H1 (cell line): ENCODE measurements at places on chromosomes 2 and 18. TPM values are rescaled to one million over a fixed set of nuclear protein-coding genes. Genes with fewer than 3 reads are reported as not detected.

GRCh38 chr2:2166881-2167280 is 164.2 kb downstream of the MYT1L start:
- H3K36me3 ChIP-seq = no peaks in the 10 kb centered on the region
- H3K27me3 ChIP-seq = no peaks in the 10 kb centered on the region
- no peaks in the 10 kb centered on the region for H3K4me1 ChIP-seq
- no peak overlapping the region for H3K27ac ChIP-seq
- DNase-seq = no peak

- no peak for DNase-seq
- H3K4me1 ChIP-seq = no peaks in the 10 kb centered on the region
- no peaks in the 10 kb centered on the region; the same call in 1 of the 2 replicates for H3K36me3 ChIP-seq
- no peak overlapping the region for H3K4me3 ChIP-seq
- H3K27me3 ChIP-seq = no peaks in the 10 kb centered on the region
- H3K27ac ChIP-seq = no peak overlapping the region
Observed at GRCh38 chr2:165827016-165827920, 33.2 kb upstream of the GALNT3 start.

DNA sequence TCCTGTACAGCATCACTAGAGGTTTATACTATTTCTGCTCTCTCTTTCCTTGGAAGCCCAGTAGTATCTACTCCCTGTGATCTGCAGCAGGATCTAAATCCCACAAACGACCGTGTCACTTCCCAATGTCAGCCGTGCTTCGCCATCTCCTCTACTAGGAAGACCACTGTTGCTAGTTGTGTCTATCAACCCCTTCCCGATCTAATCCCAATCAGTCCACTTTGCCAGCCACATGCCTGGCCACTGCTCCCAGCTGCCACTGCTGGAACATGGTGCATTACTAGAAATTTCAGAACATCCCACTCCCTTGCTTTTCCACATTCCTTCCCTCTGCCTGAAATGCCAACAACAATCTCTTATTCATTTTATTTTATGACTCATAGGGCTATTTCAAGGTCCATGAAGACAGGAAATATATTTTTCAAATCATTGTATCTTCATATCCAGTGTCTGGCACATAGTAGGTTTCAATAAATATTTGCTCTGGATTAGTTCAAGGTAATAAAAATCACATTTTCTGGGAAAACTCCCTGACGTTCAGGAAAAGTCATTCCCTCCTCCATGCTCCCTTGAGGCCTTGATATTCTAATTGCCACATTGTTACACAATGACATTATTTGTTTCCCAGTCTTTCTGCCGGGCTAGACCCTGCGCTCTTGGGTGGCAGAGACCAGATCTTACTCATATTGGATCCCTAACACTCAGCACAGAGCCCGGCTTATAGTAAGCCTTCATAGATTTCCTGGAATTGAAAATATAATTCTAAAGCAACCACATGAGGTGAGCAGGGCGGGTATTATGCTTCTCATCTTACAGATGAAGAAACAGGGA is 2.1 kb upstream of the TRIB2 start:
- H3K4me3 ChIP-seq = no peak overlapping the region
- no peak overlapping the region for H3K27ac ChIP-seq
- DNase-seq = no peak
- no peaks in the 10 kb centered on the region for H3K36me3 ChIP-seq
- no peaks in the 10 kb centered on the region for H3K4me1 ChIP-seq
- H3K27me3 ChIP-seq = no peaks in the 10 kb centered on the region

GRCh38 chr2:72150861-72151356 is 3.2 kb upstream of the CYP26B1 start:
- H3K4me1 ChIP-seq = peaks cover 25% of the 10 kb centered on the region
- peaks cover 33% of the 10 kb centered on the region for H3K27me3 ChIP-seq
- no peak overlapping the region for H3K27ac ChIP-seq
- DNase-seq = no peak

- H3K27me3 ChIP-seq = no peaks in the 10 kb centered on the region
- H3K27ac ChIP-seq = no peak overlapping the region
Observed at GRCh38 chr2:103448495-103448894, 686.7 kb downstream of the TMEM182 start.

GRCh38 chr2:212893216-212893615 is 258.2 kb downstream of the IKZF2 start:
- no peak for DNase-seq
- H3K27me3 ChIP-seq = no peaks in the 10 kb centered on the region
- no peaks in the 10 kb centered on the region for H3K4me1 ChIP-seq
- H3K27ac ChIP-seq = no peak overlapping the region
- H3K36me3 ChIP-seq = no peaks in the 10 kb centered on the region
- no peak overlapping the region for H3K4me3 ChIP-seq

GRCh38 chr2:67290451-67291290 is 106.5 kb upstream of the ETAA1 start:
- H3K4me1 ChIP-seq = peaks cover 3% of the 10 kb centered on the region
- H3K4me3 ChIP-seq = no peak overlapping the region
- H3K27ac ChIP-seq = no peak overlapping the region
- H3K36me3 ChIP-seq = no peaks in the 10 kb centered on the region

GRCh38 chr2:158138255-158138654 is 36.6 kb downstream of the UPP2 start:
- no peak for DNase-seq
- H3K4me1 ChIP-seq = no peaks in the 10 kb centered on the region
- H3K27me3 ChIP-seq = no peaks in the 10 kb centered on the region
- H3K4me3 ChIP-seq = no peak overlapping the region
- H3K36me3 ChIP-seq = no peaks in the 10 kb centered on the region
- H3K27ac ChIP-seq = no peak overlapping the region

DNA sequence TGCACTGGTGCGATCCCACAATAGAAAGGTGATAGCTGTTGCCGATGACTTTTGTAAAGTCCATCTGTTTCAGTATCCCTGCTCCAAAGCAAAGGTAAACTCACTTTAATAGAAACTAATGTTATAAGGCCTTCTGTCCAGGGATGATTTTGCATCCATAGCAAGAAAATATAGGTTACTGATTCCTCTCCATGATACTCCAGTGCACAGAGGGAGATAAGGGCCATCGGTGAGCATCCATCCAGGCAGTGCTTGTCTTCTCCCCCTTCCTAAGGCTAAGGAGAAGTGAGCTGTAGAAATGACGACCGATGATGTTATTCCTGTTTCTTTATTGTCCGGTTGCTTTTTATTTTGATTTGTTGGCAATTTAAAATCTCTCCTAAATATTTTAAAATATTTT is 32.1 kb downstream of the COX7A2L start:
- H3K36me3 ChIP-seq = peaks cover 38% of the 10 kb centered on the region
- H3K4me3 ChIP-seq = no peak overlapping the region
- no peaks in the 10 kb centered on the region for H3K27me3 ChIP-seq
- no peak for DNase-seq

DNA sequence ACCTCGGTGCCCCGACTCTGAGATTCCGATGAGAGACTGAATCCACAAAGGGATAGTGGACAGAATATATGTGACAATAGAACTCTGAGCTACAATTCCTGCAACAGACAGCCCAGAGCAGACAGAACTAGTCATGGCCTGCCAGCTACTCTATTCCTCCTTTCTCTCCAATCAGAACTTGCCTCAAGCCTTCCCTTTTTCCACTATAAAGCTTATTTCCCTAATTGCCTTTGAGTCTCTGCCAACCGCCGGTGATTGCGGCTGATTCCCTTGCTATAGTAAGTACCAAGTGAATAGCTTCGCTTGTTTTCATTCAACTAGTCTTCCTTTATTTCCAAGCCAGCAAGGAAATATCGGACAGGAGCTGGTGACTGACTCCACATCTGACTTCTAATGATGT is 96.8 kb downstream of the DSC3 start:
- H3K27me3 ChIP-seq = no peaks in the 10 kb centered on the region
- 0 out of 2 replicates have a peak, but pooled peaks cover 2% of the 10 kb centered on the region for H3K4me1 ChIP-seq
- H3K27ac ChIP-seq = no peak overlapping the region
- DNase-seq = no peak
- H3K4me3 ChIP-seq = no peak overlapping the region

- peaks cover 14% of the 10 kb centered on the region for H3K4me1 ChIP-seq
- peaks cover 50% of the 10 kb centered on the region for H3K36me3 ChIP-seq
- DNase-seq = no peak
- no peaks in the 10 kb centered on the region for H3K27me3 ChIP-seq
- H3K27ac ChIP-seq = no peak overlapping the region
Observed at GRCh38 chr2:42569883-42570282, 1.5 kb downstream of the MTA3 start.

DNA sequence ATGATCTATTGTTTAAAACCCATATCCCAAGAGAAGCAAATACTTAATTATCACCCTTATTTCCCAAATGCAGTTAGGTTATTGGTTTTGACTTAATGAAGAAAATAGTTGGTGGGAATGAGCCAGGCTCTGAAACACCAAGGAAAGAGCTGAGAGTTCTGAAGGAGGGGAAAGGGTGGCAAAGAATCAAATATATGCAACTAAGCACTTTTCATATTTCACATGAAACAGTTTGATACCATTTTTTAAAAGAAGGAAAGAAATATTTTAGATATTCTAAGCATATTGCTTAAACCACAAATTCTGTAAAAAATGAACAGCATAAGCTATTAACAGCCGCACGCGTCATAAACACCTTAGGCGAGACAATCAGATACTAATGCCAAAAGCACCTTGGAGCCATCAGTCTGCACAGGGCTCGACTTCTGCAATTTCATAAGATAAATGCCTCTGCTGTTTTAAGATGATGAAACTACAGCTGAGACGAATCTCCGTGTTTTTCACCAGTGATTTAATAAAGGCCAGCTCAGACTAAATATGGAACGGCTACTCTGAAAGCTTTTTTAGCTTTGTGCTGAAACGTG is 371.7 kb downstream of the EN1 start:
- no peaks in the 10 kb centered on the region for H3K36me3 ChIP-seq
- H3K4me1 ChIP-seq = peaks cover 6% of the 10 kb centered on the region
- H3K4me3 ChIP-seq = no peak overlapping the region
- H3K27ac ChIP-seq = no peak overlapping the region
- no peaks in the 10 kb centered on the region for H3K27me3 ChIP-seq

GRCh38 chr2:39437522-39438296 is 624 bp upstream of the MAP4K3 start:
- no peaks in the 10 kb centered on the region for H3K27me3 ChIP-seq
- peaks cover 5% of the 10 kb centered on the region for H3K4me1 ChIP-seq
- peak overlapping the region; percentile 72 for H3K4me3 ChIP-seq
- no peak overlapping the region for H3K27ac ChIP-seq
- DNase-seq = no peak

Gene CLK1
- 33.9 and 35.2 TPM in 2 replicates for total RNA-seq

Gene IL36RN
- not detected in 2 replicates for total RNA-seq

Gene SDC1
- 45.3 and 46.3 TPM in 2 replicates for total RNA-seq

Gene AKAIN1
- total RNA-seq = not detected in 2 replicates

Gene ZNF385B
- total RNA-seq = 2.9 and 3.7 TPM in 2 replicates

Gene PLGLB2
- not detected in 2 replicates for total RNA-seq

Gene ASXL2
- total RNA-seq = 41.3 and 42.8 TPM in 2 replicates

Gene FLACC1
- 0.58 and 0.80 TPM in 2 replicates for total RNA-seq

Gene ANO7
- 6.5 and 6.9 TPM in 2 replicates for total RNA-seq

Gene MLPH
- 17.0 TPM in 2 replicates for total RNA-seq

Gene HTR2B
- not detected in 2 replicates for total RNA-seq

Gene GRHL1
- total RNA-seq = 2.8 and 3.6 TPM in 2 replicates

Gene SERPINB3
- 0.17 TPM in 1 of 2 replicates, not detected in the other for total RNA-seq

Gene SKOR2
- total RNA-seq = 0.11 and 0.21 TPM in 2 replicates

Gene TUBA3E
- total RNA-seq = not detected in 2 replicates
